H4 (cell line): ENCODE measurements at places on chromosomes 13 and 19. TPM values are rescaled to one million over a fixed set of nuclear protein-coding genes. Genes with fewer than 3 reads are reported as not detected.
A peak's percentile ranks its signal among the peaks of the same experiment; 100 is the strongest.

The SLC6A16 gene
- 0.16 and 0.85 TPM in 2 replicates for total RNA-seq

The SYNGR4 gene
- total RNA-seq = 0.35 TPM in 1 of 2 replicates, not detected in the other

The ZNF813 gene
- 3.0 and 3.4 TPM in 2 replicates for total RNA-seq

GRCh38 chr13:35720690-35721554, 244.4 kb upstream of the MAB21L1 start:
- peak; percentile 14 for DNase-seq

GRCh38 chr13:110297011-110297410, 9.9 kb downstream of the COL4A1 start:
- DNase-seq = no peak

- no peak for DNase-seq
These were observed 272.6 kb upstream of the SOX21 start for GRCh38 chr13:94984958-94985357.

GRCh38 chr19:7467009-7467989, 21.5 kb downstream of the PEX11G start:
- no peak for DNase-seq

DNA sequence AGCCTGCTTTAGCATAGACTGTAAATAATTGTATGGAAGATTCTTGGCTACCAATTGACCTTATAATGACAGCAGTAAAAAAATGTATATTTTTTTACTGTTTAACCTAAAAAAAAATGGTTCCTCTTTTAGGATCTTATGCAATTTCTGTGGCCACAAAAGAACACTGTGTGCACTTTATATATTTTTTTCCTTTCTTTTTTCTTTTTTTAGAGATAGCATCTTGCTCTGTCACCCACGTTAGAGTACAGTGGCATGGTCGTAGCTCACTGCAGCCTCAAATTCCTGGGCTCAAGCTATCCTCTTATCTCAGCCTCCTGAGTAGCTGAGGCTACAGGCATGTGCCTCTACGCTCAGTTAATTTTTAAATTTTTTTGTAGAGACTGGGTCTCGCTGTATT, 6.1 kb downstream of the FLT3 start:
- DNase-seq = no peak

- no peak for DNase-seq
These were observed 249.4 kb downstream of the PCCA start for GRCh38 chr13:100338275-100338674.

DNA sequence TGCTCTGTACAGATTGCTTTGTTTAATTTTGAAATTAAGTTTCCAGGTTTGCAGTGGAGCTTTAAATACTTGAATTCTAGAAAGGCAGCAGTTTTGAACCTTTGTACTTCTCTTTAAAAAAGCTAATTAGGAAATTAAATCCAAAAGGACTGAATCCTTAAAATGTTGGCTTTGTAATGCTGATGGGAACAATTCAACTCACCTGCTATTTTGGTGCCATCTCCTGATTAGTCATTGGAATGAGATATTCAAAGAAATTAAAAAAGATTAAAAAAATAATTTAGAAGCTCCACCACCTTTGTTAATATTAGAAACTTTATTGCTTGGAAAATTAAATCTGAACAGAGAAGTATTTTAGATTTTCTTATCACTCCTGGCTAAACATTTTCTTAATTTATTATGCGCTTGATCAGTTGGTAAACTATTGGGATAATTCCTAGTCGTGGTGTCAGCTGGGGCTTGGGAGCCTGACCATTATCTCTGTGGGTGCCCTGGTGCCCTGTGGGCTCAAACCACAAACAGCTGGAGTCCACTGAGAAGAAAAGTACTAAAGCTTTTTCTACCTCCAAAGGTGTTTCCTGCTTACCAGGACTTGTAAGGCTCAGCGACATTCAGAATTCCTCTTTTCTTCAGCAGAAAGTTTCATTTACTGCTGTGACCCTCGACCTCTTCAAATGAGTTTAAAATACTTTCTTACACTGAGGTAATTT, 540.4 kb downstream of the DIAPH3 start:
- DNase-seq = no peak

DNA sequence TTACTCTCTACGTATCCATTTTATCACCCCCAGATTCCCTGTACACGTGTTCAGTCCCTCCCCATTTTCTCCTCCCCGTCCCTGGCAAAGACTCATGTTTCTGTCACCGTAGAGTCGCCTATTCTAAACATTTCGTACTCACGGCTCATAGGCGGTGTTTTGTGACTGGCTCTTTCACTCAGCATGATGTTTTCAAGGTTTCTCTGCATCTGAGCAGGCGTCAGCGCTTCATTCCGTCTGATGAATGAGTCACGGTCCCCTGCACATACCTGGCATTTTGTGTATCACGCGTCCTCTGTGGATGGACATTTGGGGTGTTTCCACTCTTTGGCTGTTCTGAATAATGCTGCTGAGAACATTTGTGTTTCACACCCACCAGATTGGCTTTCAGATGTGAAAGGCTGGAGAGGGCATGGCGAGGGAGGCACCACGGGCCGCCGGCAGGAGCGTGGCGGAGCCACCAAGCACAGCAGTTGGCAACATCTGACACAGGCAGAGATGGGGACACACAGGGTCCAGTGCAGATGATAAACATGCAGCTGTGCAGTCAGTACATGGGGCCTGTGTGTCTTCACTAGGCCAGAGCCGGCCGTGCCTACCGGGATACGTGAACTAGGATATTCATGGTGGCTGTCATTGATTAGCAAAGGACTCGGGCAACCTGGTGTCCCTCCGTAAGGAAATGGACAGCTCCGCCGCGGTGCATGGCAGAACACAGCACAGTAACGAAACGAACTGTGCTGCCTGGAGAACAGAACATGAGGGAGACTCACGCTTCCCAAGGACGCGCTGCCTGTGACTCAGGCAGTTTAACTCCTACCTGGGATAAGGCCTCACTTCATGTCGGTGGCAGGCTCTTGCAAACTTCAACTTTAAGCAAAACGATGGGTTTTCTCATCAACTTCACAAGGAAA, 117.2 kb downstream of the ATP11A start:
- DNase-seq = no peak

- DNase-seq = peak; percentile 97
These were observed 15.7 kb downstream of the GARRE1 start for GRCh38 chr19:34269968-34270621.

- no peak for DNase-seq
These were observed 577.4 kb downstream of the TBC1D4 start for GRCh38 chr13:74904556-74904955.

DNA sequence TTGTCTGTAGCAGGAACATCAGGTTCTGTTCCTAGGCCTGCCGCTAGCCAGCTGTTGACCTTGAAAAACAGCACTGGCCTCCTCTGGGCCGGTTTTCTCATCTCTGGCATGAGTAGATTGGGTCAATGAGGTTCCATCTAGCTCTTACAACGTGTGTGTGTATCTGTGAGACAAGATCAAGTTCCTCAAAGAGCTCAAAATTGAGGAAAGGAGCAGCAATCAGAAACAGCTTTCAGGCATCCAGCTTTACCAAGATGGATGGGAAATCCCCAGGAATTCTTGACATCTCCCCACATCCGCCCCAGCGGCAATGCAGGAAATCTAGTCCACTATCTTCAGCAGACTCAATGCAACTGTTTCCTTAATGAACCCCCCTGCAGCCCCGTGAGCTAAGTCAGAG, 4.9 kb downstream of the FLT1 start:
- DNase-seq = no peak

- no peak for DNase-seq
These were observed 589.9 kb downstream of the GPC5 start for GRCh38 chr13:91988331-91988730.
